ENCODE measurements at places on chromosomes 2 and 18.

- no peak for DNase-seq
Observed at GRCh38 chr2:30444273-30444672, 2.8 kb upstream of the LCLAT1 start.

DNA sequence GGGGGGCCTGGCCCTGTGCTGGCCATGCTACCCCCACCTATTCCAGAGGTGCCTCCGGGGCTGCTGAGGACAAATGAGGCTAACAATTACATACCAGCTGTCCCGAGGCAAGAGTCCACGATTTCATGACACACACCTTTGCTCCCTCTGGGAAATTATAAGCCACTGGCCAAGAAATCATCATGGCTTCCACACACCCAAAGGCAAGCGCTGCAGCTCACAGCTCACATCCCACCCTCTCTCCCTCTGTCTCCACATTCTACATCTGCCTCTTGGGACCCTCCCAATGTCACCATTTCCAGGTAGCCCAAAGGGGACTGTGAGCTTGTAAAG lies 134.4 kb downstream of the HDAC4 start:
- DNase-seq, result no peak

- DNase-seq, result no peak
Observed at GRCh38 chr2:227856697-227857096, 14.7 kb upstream of the DAW1 start.

DNA sequence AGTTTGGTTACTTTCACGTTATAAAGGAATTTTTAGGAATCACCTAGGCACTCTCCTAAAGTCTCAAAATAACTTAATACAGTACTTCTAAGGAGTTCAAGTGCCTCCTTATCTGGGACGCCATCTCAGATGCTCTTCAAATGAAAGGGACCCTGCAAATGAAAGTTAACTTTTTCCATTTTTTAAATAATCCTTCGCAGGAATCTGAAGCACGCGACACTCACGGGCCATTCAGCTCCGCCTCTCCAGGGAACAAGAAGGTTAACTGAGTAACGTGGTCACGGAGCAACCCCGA lies 537 bp upstream of the ZC3H15 start:
- no peak for DNase-seq

DNA sequence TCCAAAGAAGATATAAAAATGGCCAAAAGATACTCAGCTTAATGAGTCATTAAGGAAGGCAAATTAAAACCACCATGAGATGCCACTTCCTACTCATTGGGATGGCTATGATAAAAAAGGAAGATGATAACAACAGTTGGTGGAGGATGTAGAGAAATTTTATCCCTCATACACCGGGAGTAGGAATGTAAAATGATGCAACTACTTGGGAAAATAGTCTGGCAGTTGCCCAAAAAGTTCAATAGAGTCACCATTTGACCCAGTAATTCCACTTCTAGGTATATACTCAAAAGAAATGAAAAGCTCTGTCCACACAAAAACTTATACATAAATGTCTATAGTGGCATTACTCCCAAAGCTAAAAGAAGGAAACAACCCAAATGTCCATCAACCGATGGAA lies 10.1 kb upstream of the SULT1C2 start:
- no peak for DNase-seq

- DNase-seq, result no peak
Observed at GRCh38 chr18:12820506-12820905, 63.5 kb downstream of the PTPN2 start.

- no peak for DNase-seq
Observed at GRCh38 chr18:5817816-5818215, 77.5 kb downstream of the TMEM200C start.

All from putamen (tissue), 1 donor.